ENCODE measurements at places on chromosomes 3 and 15.

DNA sequence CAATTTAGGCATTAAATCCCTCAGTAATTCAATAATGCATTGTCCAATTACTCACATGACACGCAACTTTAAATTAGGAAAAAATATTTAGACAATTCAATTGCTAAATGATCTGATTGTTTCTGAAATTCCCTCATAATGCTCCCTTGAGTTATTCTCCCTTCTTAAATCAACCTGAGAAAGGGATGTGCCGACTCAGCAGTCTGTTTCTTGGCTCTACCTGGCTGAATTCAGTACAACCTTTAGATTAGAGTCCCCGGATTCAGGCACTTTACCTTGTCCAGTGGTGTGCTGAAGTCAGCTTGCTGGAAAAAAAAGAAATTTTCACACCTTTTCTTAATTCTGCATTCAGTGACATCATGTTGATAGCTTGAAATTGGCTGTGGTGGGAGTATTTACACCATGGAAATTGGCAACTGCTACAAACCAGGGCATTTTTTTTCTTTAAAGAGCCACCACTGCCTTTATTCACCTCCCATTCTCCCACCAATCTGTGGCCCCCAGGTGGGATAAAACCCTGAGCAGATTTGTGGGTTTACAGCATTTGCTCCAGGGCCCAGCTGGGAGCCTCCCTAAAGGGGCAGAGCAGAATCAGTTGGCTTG is 20.9 kb upstream of the LOXL1 start:
- DNase-seq, result no peak

GRCh38 chr3:111210003-111210711 is 138.5 kb downstream of the NECTIN3 start:
- DNase-seq, result no peak

GRCh38 chr15:26051761-26052675 is 188.9 kb upstream of the ATP10A start:
- no peak for DNase-seq

DNA sequence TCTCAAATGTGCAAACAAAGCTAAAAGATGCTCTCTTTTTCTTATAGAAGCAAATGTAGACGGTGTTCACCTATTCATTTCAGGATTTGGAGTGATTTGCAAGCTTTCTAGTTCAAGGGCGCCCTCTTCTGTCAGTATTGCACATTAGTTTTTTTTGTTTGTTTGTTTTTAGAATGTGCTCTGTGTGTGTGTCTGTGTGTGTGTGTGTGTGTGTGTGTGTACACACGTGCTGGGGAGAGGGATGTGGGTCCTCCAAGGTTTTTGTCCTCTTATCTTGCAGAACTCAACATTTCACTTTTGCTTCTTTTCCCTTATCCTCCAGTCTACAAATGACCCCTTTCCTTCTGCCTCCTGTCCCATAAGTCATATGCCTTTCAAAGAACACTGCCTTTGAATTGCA is 23.5 kb downstream of the DNAH1 start:
- peak; percentile 49 for DNase-seq

DNA sequence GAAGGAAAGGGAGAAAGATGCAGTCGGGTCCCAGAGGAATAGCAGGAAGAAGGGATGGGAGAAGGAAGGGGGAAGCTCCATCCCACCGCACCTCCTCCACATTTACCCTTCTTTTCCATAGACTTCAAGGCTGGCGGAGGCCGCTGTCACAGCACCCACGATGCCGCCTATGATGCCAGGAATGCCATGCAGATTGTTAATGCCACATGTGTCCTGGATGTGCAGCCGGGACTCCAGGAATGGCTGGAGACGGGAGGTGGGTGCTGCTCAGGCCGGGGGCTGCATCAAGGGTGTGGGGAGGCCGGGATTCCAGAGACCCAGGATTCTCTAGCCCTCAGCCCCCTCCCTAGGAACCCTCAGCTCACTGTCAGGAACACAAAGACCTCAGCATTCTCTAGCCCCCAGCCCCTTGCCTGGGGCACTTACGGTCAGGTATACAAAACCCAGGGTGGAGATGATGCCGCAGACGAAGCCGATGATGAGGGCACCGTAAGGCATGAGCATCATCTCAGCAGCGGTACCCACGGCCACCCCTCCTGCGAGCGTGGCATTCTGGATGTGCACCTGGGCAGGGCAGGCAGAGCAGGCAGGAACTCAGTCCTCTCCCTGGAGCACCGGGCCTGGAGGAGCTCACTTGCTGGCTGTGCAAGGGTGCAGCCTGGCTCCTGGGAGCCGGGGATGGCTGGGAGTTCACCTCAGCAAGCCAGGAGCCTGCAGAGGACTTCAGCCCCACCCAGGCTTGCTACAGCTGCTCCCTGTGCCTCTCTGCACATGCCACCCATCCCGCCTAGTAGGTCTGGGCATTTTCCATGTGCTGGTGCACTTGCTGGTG is 18.8 kb downstream of the RHCG start:
- no peak for DNase-seq

- no peak for DNase-seq
Measured at GRCh38 chr3:11641683-11642430, 1.9 kb downstream of the VGLL4 start.

DNA sequence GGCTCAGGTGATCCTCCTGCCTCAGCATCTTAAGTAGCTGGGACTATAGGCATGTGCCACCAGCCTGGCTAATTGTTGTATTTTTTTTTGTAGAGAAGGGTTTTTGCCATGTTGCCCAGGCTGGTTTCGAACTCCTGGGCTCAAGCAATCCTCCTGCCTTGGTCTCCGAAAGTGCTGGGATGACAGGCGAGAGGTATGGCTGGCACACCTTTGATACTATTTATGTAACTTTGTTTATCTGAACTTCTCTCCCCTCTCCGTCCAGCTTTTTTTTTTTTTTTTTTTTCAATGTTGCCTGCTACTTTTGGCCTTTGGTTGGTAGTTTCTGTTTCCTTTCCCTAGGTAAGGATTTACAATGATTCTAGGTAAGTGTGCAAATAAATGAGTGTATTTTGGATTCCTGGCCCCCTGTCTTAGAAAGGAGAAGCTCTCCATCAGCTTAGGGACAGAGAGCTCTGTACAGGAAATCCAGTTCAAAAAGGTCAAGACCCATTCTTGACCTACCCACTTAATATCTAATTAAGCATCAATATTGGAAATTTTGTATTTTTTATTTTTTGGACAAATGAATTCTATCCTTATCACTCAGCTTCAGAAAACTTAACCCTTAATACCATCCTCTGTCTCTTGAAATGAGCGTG is 6.8 kb downstream of the ARL6IP5 start:
- DNase-seq, result no peak

DNA sequence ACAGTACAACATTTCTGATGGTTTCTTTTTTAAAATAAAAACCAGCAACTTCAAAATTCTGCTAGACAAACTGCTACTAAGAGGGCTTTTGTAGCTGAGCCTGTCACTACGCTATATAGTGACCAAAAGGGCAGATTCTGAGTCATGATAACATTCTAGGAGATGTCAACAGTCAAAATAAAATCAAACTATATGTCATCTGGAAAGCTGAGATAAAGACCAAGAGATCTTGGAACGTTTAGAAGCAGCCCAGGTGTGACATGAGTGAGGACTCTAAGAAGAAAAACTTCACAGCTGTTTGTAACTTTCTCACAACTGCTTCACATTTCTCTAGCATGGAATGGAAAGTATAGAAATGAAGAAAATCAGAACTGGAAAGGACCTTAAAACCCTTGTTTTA is 84.6 kb downstream of the FILIP1L start:
- DNase-seq, result no peak

- no peak for DNase-seq
Measured at GRCh38 chr15:83746231-83746630, 92.3 kb downstream of the ADAMTSL3 start.

GRCh38 chr15:83446904-83447709 is at the start of gene SH3GL3:
SH3GL3 (plus strand) TSS chr15:83447341; CDS start chr15:83447534, 193 bp downstream.
- peak; percentile 13 for DNase-seq

GRCh38 chr3:176953106-176954060 is 243.9 kb downstream of the TBL1XR1 start:
- no peak for DNase-seq

DNA sequence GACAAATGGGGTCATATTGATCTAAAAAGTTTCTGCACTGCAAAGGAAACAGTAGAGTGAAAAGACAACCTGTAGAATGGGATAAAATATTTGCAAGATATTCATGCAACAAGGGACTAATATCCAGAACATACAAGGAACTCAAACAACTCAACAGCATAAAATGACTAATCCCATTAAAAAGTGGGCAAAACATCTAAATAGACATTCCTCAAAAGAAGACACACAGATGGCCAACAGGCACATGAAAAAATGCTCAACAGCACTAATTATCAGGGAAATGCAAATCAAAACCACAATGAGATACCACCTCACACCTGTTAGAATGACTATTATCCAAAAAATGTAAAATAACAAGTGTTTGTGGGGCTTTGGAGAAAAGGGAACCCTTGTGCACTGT is 8.8 kb downstream of the SLC12A8 start:
- no peak for DNase-seq

GRCh38 chr3:60767536-60767935 is 483.7 kb downstream of the FHIT start:
- DNase-seq, result no peak

GRCh38 chr3:5058471-5058951 is 63.6 kb upstream of the ARL8B start:
- no peak for DNase-seq

DNA sequence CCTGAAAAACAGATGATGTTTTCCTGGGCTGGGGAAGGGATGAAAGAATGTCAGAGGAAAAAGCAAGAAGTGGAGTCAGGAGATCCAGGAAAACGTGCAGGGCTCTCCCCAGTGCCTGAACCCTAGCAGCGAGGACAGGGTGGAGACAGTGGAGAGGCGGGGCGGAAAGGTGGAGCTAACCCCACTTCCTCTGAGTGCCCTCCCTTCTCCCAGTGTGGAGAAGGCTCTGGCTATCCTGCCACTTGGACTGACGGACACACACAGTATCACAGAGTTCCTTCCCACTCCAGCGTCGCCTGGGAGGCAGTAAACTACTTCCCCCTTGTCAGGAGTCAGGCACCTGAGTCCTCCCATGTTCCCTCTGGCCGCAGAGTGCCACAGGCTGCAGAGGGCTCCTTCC is 125.3 kb upstream of the CHRNA7 start:
- DNase-seq, result no peak

DNA sequence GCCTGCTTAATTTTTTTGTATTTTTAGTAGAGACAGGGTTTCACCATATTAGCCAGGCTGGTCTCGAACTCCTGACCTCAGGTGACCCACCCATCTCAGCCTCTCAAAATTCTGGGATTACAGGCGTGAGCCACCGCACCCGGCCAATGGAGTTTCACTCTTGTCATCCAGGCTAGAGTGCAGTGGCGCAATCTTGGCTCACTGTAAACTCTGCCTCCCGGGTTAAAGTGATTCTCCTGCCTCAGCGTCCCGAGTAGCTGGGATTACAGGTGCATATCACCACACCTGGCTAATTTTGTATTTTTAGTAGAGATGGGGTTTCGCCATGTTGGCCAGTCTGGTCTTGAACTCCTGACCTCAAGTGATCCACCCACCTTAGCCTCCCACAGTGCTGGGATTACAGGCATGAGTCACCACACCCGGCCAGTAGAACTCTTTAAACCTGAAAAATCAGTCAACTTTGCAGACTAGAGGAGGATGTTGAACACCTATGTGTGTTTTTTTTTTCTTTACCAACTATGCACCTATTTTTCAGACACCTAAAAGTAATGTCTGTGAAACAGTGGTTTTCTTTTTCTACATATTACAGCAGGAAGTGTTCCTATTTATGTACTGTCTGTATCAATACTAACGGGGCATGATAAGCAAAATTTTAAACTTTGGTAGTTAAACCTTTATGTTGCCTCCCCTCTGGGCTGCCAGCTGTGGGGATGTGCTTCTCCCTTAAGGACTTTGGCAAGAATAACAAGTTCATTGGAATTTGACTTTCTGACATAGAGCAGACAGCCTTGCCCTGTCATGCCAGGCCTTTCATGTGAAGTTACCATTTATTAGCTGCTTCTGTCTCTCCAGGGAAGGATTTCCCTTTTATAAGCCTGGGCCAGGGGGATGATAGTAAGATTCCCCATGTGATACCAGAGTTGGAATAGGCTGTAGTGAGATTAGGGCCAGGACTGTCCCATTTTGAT is 8.1 kb downstream of the ARIH2 start:
- no peak for DNase-seq

DNA sequence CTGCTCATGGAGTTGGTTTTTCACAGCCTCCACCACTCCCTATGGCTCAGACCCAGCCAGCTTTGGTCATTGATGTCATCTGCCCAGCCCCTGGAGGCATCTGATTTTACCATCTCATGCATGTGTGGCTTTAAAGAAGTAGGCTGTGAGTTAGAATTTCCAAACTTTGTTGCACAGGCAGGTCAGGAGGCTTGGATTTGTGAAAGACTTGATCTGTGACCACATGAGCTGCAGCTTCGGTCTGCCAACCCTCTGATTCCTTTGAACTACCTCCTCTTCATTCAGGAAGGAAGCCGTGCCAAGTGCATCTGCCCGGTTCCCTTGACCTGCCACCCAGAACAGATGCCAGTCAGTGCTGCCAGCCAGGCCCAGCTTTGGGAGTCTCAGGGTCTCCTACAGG is 9.2 kb downstream of the CTXND1 start:
- DNase-seq, result no peak

DNA sequence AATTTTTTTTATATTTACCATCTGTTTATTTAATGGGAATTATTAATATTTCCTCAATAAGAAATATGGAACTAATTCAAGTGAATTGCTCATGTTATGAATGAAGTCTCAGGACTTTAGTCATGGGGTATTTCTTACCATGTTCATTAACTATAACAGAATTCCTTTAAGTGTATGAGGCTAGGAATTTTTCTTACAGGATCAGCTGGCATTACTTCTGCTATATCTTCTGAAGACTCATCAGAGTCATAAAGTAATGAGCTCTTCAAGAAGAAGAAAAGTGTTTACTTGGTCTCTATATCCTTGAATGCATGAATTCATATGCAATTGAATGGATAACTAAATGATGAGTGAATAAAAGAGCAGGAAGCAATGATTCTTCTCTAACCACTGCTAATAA is 486.8 kb upstream of the THBS1 start:
- no peak for DNase-seq

DNA sequence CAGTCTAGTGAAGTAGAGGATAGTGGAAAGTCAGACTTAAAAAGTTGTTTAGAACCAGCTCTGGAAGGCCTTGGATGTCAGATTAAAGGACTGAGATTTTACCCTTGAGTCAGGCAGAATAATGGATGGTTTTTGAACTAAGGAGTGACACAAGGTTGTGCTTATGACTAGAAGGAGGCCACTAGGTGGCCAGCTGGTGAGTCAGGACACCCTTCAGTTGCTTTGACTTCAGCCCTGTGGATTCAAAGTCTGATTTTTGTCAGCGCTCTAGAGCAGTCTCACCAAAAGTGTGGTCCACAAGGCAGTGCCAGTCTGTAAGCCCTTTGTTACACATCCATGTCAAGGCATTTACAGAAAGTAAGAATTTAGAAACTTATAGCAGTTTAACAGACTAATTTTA is 3.8 kb upstream of the GABPB1 start:
- DNase-seq, result no peak

DNA sequence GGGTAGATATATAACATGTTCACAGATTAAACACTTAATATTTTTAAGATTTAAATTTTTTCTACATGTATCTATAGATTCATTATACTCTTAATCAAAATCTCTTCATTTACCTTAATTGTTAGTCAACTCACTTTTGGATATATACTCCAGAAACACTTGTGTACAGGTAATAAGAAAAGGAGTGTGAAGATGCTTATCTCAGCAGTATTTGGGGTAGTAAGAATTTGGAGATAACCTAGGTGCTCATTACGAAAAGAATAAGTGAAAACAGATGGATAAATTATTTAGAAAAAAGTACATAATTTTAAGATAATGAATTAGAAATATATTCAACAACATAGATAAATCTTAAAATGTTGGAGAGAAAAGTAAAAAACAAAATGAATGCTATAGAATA is 226.5 kb upstream of the PLSCR5 start:
- no peak for DNase-seq

- DNase-seq, result peak; percentile 27
Measured at GRCh38 chr3:31743331-31744089, 210.8 kb downstream of the STT3B start.
